AG09309 (cell line): ENCODE measurements at places on chromosomes 1 and 21.

- no peak for DNase-seq
These were observed 136.9 kb downstream of the SYT14 start for GRCh38 chr1:210074904-210075303.

GRCh38 chr1:170168265-170168664, 22.5 kb downstream of the NTMT2 start:
- no peak for DNase-seq

- DNase-seq: no peak
These were observed 11.2 kb downstream of the TSEN15 start for GRCh38 chr1:184062640-184063286.

- DNase-seq: no peak
These were observed 33.4 kb downstream of the QSOX1 start for GRCh38 chr1:180188091-180188506.

DNA sequence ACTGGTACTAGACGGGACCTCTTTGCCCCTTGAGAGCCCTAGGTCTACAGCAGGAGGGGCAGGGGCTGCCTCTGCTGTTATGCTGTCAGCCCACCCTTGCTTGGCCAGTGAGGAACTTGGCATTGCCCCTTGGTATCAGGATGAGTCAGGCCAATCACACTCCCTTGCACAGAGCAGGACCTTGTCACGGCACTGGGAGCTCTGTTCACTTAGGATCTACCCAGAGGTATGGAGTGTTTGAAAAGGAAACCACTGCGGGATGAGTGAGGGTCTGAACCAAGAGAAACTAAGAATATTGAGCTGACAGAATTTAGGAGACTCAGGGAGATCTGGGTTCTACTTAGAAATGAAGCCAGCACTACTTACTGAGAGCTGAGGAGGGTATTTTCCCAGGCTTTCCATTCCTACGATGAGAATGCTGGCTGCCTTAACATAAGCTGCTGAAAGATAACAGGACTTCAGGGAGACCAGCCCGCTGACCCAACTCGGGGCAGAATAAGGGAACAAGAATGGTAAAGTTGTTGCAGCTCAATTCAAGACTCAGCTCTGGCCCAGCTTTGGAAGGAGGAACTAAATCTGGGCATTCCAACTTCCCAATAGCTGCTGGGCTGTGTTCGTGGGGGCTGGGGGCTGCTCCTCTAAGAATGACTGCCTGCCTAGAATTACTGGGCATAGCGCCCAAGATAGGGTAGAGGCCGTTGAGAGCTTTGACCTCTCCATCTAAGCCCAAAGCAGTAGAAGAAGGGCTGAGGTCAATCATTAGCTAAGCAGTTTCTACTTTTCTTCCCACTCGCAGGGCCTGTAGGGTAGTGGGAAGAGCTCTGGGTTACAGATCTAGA, 1.5 kb downstream of the FABP3 start:
- DNase-seq: no peak

GRCh38 chr21:14687268-14687625, 141.1 kb upstream of the SAMSN1 start:
- no peak for DNase-seq

- no peak for DNase-seq
These were observed 939.4 kb downstream of the BRINP3 start for GRCh38 chr1:189538271-189538670.

- DNase-seq: no peak
These were observed 16.5 kb downstream of the SLC2A7 start for GRCh38 chr1:9009438-9010370.

DNA sequence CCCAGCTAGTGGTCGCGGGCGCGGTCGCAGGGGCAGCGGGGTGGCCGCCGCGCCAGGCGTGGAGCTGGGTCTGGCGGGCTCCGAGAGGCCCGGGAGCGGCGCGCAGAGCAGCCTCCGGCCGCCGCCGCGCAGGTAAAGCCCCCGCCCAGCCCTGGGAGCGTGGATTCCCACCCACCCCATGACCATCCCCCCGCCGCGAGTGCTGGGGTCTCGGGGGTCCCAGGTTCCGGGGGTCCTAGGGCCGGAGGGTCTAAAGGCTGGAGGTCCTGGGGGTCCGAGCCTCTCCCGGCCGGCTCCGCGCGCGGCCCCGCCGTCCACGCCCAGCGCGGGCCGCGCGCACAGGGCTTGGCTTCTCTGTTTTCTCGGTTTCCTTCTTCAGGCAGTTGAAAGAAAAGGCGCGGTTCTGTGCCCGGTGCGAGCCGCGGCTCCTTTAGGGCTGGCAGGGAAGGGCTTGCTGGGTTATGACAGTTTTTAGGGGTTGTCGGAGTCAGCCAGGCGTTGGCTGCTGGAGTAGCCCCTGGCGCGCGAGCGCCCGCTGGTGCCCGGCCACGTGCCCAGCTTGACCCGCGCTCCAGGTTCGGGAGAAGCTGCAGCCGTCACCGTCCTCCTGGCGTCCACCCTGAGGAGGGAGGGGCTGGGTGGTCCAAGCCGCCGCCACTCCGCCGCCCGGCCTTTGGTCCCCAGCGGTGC, 359 bp downstream of the LRRC3 start:
- no peak for DNase-seq

- DNase-seq: no peak
These were observed 15.7 kb upstream of the LUZP1 start for GRCh38 chr1:23184212-23184934.

- DNase-seq: no peak
These were observed 72.1 kb downstream of the BACE2 start for GRCh38 chr21:41240040-41240439.

DNA sequence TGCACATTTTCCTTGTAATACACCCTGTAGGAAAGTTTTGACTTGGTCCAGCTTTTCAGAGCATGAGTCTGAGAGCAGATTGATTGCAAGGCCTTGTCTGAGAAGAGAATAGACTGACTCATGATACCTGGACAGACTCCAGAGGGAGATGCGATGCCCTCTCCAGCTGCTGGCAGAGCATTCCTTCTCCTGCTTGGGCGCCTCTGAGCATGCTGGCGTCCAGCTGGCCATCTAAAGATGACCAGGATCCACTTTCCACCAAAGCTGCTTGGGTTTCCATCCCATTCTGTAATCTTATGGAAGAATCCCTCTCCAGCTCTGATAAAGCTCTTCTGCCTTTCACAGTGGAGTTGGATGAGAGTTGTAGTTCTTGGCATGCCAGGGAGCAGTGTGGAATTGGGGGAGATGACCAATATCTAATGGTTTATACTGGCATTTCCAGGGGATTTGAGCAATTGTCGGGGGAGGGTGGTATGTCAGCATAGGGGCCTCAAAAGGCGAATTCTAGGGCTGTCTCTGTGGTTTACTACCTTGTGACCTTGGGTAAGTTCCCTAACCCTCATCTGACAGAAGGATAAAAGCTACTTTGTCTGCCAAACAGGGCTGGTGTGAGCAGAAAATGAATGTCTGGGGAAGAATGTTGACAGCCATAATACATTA, 19.5 kb downstream of the SZRD1 start:
- DNase-seq: peak; percentile 63

GRCh38 chr21:14557413-14557812, 11.3 kb upstream of the SAMSN1 start:
- no peak for DNase-seq
